NT2/D1 (cell line): ENCODE measurements at places on chromosomes 12 and 14.

DNA sequence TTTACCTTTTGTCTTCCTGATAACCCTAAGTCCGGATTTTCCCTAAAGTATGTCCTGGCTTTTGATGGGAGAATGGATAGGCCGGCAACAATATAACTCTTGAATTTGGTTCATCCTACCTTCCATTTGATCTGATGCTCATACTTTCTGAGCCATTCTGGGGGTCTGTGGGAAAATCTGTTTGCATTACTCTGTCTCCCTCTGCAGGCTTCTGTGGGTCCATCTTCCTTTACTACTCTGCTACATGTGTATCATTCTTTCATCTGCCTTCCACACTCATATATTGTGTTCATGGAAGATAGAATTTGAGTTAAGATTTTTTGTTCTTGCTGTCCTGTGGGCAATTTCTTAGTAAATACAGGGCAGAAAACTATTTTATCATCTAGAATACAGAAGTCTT lies 101.5 kb downstream of the NAV3 start:
- DNase-seq, result no peak

GRCh38 chr14:68986926-68987652 lies 8.0 kb upstream of the ACTN1 start:
- no peak for DNase-seq

DNA sequence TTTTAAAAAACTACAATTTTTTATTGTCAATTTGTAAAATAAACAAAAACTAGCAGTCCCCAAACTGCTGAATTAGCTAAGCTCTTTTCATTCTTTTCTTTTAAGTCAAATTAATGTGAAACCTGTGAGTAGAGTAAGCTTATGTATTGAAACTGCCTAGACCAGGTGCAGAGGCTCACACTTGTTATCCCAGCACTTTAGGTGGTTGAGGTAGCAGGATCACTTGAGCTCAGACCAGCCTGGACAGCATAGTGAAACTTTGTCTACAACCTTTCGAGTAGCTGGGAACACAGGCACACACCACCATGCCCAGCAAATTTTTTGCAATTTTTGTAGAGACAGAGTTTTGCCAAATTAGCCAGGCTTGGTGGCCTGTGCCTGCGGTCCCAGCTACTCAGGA lies 26.4 kb downstream of the SCFD1 start:
- DNase-seq, result no peak

DNA sequence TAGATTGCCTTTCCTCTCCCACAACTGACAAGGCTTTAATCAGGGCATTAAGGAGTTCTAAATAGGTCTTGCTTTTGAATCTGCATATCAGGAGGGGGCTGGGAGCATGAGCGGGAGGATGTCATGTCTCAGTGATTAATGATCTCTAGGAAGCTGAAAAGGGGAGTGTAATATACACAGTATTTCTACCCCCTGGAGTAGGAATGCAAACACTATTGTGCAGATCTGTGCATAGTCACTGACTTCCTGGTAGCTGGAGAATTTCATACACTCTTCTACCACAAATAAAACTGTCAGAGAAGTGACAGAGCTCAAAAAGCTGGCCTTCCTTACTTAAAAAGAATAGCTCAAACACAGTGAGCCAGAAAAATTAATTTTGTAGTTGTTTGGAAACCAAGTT lies 65.8 kb downstream of the RIC8B start:
- no peak for DNase-seq

DNA sequence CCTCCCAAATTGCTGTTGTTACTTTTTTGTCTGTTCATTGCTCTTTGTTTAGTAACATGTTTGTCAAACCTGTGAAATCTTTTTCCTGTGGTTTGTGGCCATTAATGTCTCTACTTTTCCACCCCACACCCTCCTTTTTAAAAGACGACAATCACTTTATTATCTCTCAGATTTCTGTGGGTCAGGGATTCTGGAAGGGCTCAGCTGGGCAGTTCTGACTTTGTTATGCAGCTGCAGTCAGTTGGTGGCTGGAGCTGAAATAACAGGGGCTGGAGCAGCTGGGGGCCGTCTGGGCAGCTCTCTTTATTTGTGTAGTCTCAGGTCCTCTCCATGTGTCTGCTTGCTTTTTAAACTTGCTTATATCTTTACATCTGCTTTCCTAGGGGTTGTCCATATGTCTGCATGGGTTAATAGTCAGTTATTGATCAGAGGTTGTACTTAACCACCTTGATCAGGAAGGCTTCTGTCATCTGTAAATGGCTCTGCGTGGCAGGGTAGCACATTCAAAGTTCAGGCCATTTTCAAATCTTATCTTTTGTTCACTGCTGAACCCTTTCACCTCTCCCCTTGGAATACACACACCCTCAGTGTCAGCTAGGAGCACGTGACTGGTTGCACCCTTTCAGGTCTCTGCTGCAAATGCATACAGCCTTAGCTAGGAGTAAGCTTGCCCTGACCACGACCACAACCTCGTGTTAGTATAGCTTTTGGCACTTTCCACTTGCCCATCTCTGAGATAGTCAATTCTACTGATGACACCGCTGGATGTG lies 27.9 kb downstream of the BORCS5 start:
- peak; percentile 43 for DNase-seq

DNA sequence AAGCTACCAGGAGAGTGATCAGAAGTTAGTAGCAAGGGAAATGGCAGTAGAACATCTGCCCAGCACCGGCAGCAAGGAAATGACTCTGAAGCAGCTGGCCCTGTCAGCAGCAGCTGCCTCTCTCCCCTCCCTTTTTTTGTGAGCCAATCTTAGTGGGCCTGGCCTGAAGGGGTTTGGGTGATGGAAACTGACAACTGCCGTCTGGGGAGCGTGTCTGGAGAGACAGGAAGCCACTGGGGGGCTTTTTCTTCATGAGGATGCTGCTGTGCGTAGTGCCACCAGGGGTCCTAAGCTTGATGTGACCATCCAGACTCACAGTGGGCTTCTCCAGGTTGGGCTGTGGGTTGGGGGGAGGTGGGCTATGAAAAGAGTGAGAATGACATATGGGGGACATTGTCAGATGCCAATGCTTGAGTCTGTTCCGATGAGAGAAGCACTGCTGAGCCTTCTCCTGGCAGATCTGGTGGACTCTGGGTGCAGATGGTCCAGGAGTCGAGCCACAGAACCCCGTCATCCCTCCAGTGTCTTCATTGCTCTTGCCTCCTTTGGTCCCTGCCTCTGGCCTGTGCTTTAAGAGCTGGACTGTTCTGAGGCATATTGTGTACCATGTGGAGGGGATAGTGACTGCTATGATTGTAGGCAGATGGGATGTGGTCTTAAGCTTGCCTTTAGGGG lies 87.6 kb upstream of the HIF1A start:
- no peak for DNase-seq

GRCh38 chr12:66210840-66211239 lies 21.8 kb downstream of the IRAK3 start:
- DNase-seq, result no peak

DNA sequence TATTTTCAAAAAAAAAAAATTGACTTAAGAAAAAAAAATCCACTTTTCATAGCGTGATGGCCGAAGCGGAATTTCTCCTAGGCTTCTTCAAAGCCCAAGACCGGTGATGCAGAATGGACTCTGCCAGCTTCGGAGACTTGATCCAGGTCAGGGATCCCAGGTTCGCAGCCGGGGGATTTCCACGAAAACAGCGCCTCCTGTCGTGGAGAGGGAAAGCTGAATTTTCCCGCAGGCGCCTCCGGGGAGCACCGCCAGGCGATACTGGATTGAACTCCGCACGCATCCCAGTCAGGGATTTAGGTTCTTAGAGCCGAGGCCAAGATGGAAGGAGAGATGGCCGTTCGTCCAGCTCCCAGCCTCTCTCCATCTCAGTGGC lies 2.1 kb downstream of the TTC6 start:
- DNase-seq, result no peak

GRCh38 chr14:84493779-84494178 lies 1036.2 kb upstream of the FLRT2 start:
- DNase-seq, result no peak

GRCh38 chr12:57263096-57263495 lies 12.1 kb upstream of the STAC3 start:
- DNase-seq, result no peak

- DNase-seq, result no peak
These were observed 38.1 kb upstream of the DACT1 start for GRCh38 chr14:58599707-58600106.

DNA sequence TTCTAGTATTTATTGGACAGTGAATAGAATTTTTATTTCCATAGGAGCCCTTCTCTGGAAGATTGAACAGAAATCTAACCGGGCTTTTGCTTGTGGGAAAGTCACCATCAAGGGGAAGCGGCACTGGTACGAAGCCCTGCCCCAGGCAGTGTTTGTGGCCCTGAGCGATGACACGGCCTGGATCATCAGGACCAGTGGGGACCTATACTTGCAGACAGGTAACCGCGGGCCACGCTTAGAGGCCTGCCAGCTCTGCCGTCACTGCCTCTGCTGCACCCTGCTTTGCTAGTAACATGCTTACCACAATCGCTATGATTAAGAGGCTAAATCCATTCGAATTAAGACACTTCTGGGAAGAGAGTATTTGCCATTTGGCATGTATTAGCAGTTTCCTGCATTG lies 69.2 kb downstream of the ANKRD9 start:
- no peak for DNase-seq

GRCh38 chr12:38930990-38931389 lies 25.6 kb upstream of the CPNE8 start:
- no peak for DNase-seq

DNA sequence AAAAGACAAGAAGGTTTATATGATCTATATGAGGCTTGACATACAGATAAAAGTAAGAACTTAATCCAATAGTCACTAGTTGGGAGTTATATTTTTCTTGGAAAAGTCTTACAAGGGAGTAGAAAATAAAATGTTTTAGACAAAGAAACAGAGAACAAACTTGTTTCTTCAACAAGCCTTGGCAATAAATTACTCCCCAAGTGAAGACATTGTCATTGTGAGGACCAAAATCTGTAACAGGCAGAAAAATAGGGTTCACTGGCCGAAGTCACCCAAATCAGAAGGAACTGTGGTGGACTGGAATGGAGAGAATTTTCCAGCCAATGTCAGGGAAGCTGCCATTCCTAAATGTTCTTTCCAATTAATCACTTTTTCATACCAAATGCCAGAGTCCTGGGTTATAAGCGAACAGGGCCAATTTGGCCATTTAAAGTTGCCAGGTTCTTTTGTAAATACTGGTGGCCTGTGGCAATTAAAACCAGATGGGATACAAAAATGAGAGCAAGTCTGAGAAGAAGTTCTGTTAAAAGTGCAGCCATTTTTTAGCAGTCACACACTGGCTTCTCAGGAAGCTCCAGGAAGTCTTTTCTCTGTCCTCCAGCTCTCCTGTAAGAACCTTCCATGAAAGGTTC lies 117.3 kb upstream of the OVCH1 start:
- DNase-seq, result no peak

GRCh38 chr14:34201909-34202637 lies 251.2 kb upstream of the EGLN3 start:
- DNase-seq, result no peak
